ENCODE measurements at places on chromosomes 2 and 18. TPM values are rescaled to one million over a fixed set of nuclear protein-coding genes. Genes with fewer than 3 reads are reported as not detected.

DNA sequence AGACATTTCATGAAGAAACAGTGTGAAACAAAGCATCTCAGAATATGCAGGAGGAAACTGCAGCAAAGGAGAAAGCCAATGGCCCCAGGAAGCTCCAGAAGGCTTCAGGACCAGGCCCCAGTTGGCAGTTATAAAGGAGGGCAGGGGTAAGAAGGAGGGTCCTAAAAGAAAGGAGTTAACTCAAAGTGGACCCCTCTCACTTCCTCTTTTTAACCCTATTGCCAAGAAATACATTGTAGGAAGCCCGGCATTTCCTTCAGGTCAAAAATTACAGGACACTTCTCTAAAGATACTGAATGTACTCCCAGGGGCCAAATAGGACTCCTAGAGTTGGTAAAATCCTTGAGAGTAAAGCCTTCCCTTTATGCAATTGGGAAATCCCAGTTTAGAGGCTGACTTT, 77.1 kb upstream of the TGFA start:
- DNase-seq = no peak

GRCh38 chr2:46549166-46549844, 69.9 kb downstream of the TMEM247 start:
- no peak for DNase-seq

GRCh38 chr2:3007135-3007534, 370.5 kb downstream of the EIPR1 start:
- DNase-seq = no peak

GRCh38 chr2:186456941-186457340, 29.1 kb upstream of the ZC3H15 start:
- DNase-seq = no peak

- no peak for DNase-seq
These were observed 401.1 kb upstream of the LRATD1 start for GRCh38 chr2:14231391-14231898.

GAREM1 gene
- 0.69 TPM for polyA plus RNA-seq
